ENCODE measurements at places on chromosomes 7 and 10. TPM values are rescaled to one million over a fixed set of nuclear protein-coding genes. Genes with fewer than 3 reads are reported as not detected.

DNA sequence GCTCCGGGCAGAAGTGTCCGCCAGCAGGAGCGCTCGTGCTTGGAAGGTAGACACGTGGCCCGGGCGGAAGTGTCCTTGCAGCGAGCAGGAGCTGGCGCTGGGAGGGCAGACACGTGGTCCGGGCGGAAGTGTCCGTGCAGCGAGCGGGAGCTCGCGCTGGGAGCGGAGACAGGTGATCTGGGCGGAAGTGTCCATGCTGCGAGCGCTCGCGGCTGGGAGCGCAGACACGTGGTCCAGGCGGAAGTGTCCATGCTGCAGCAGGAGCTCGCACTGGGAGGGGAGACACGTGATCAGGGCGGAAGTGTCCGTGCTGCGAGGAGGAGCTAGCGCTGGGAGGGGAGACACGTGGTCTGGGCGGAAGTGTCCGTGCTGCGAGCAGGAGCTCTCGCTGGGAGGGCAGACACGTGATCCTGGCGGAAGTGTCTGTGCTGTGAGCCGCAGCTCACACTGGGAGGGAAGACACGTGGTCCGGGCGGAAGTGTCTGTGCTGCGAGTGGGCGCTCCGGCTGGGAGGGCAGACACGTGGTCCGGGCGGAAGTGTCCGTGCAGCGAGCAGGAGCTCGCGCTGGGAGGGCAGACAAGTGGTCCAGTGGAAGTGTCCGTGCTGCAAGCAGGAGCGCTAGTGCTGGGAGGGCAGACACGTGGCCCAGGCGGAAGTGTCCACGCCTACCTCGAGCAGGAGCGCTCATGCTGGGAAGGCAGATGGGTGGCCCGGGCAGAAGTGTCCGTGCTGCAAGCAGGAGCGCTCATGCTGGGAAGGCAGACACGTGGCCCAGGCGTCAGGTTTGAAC, 41.1 kb upstream of the PRKAR1B start:
- DNase-seq, result peak; percentile 10

GRCh38 chr10:19111501-19112267, 63.1 kb downstream of the MALRD1 start:
- no peak for DNase-seq

GRCh38 chr7:158142657-158143056, 445.0 kb downstream of the PTPRN2 start:
- DNase-seq, result no peak

Gene PKD2L1
- total RNA-seq, result not detected

Gene IKZF1
- not detected for total RNA-seq
